ENCODE measurements at places on chromosomes 7 and 10.

DNA sequence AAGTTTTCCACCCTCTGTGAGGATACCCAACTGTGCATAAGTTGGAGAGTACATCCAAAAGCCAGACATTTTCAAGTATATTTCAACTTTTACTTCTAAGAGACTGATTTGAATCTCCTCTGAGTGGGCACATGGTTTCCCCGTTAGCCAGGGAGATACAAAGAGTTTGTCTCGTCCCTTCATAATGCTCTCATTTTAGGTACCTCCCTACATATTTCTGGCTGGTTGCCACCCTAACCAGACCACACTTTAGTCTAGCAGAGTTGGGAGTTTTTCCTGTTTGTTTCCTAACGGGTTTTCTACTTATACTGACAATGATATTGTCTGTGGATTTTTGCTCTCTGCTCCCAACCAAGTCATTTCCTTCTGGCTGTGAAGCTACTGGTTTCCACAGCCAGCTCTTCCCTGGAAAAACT, 180.3 kb downstream of the CCDC71L start:
- DNase-seq, result peak; percentile 60

DNA sequence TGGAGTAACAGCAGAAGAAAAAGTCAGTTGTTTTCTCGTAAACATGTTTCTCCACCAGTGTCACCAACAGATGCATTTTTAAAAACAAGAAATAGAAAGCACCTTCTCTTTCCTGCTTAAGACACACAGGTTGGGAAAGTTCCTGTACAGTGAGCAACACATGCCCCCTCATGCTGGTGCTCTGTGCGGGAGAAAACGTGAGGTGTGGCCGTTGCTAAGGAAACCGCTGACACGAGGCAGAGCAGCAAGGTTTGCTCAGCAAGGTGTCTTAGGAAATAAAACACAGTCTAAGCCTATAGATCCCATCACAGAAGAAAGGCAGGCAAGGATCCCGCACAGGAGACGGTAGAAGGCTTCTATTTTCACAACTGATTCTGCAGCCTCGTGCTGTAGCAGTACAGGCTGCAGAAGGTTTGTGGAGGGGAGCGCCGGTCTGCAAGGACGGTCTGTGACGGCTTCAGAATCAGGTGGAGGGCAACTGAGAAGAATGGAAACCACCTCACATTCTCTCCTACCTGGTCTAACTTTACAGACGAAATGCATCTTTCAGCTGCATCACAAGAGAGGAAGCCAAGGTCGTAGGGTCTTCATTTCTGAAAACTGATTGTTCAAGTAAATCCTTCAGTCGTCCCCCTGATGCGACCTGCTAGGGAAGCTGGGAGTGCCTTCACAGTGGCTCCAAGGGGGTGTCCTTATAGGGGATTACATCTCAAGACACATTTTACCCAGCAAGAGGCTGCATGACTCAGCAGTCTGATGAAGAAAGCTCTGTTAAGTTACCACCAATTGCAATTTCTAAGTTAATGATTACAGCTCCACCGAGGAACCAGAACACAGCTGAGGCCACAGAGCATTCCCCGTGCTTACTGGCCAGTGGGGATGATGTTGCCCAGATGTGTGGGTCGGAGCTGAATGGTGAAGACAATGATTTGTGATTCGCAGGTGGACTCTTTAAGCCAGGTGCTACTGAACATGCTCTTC, 150.7 kb upstream of the KLF14 start:
- no peak for DNase-seq

DNA sequence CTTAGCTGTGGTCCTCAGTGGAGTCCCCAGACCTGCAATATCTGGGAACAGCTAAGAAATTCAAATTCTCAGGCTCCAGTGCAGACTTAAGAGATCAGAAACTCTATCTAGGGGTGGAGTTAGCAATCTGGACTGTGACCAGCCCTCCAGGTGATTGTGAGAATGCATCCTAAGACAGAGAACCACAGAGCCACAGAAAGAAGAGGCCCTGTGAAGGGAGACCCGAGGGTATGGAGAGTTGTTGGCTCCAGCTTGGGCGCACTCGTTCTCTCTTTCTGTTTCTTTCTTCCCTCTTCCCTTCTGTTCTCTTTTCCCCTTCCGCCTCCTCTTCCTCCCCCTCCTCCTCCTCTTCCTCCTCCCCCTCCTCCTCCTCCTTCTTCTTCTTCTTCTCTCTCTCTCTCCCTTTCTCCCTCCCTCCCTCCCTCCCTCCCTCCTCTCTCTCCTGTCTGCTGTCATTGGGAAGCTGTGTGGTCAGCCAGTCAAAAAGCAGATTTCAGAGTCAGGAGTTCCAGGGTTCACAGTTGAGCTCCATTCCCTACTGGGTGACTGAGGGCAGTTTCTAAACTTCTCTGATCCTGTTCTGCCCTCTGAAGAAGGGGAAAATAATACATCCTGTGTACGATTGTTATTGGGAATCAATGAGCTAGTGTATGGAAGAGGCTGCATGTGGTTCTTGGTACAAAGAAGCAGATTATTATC, 62.1 kb upstream of the STEAP1B start:
- DNase-seq, result no peak

- no peak for DNase-seq
Measured at GRCh38 chr10:71033396-71033980, 145.1 kb upstream of the PCBD1 start.

GRCh38 chr7:149727053-149727898, 46.1 kb downstream of the ZNF467 start:
- no peak for DNase-seq

GRCh38 chr10:55630491-55631056, 730.5 kb downstream of the ZWINT start:
- DNase-seq, result no peak

All from hematopoietic multipotent progenitor cell treated with erythropoietin and hydrocortisone succinate and interleukin-3 and kit ligand, for 8 days (in vitro differentiated cells).